ENCODE measurements at places on chromosomes 11 and 22.

- DNase-seq = no peak
Observed at GRCh38 chr11:77876045-77876444, 55.1 kb downstream of the AAMDC start.

GRCh38 chr11:81365496-81365895 lies 1368.2 kb downstream of the FAM181B start:
- no peak for DNase-seq

GRCh38 chr11:119483341-119483880 lies 60.4 kb upstream of the THY1 start:
- no peak for DNase-seq

DNA sequence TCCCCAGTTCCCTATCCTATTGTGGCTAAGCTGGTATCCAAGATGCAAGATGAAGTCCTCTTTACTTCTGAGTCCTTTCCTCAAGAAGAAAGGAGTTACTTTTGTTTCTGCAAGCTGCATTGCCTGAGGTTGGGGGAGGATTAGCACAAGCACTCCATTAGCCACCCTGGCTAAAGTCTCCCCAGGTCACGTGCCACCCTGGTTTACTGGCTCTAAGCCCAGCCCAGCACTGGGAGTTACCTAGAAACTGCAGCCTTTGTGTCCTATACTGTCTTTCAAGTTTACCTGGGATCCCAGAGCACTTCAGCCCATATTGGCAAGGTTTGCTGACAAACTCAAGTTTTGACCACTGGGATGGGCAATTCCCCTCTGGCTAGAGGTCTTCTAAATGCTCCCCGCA lies 78.4 kb upstream of the DBX1 start:
- no peak for DNase-seq

DNA sequence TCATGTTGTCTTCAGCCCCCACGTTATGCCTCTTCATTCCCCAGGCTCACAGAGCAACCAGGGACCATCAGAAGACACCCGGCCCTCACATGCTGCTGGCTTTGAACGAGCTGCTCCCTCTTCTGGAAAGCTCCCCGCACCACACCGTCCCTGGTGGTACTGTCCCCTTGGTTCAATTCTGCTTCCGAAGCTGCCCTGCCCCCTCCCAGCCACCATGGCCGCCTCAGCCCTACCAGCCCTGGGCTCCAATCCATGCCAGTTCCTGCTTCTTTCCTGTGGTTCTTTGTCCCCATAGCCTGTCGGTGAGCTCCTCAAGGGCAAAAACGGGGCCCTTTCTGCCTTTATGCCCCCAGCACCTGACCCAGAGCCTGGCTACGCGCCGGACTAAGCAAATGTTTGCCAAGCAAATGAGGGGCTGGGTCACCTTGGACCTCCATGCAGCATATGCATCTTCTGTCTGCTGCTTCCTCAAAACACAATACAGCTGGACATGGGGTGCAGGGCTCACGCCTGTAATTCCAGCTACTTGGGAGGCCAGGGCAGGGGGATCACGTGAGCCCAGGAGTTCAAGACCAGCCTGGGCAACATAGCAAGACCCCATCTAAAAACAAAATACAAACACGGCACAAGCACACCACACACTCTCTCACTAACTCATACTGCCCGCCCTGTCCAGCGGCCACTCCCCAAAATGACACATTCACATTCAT lies 21.3 kb downstream of the TNKS1BP1 start:
- no peak for DNase-seq

GRCh38 chr11:109698237-109698636 lies 276.2 kb downstream of the C11orf87 start:
- DNase-seq = no peak

- peak; percentile 91 for DNase-seq
Observed at GRCh38 chr11:119316729-119317591, at the start of gene MCAM. Gene MCAM, minus strand, starts transcription at chr11:119317130. Its CDS starts 29 bp downstream, at chr11:119317101.

DNA sequence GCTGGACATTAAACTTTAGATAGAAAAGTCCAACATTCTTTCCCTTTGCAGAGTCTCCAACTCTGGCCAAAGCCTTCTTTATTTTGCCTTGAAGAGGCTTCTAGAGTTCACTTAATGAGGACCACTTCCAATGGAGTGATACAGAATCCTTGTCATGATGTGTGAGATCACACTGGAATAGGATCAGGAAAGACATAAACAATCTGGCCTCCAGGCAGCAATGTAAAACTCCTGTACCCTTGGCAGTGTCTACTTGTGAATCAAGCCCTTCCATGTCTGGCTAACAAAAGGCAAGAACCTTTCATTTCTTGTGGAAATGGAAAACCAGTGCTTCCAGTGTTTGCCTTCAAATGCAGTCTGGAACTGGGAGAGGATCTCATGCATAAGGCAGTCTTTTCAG lies 56.5 kb upstream of the FIBIN start:
- no peak for DNase-seq

DNA sequence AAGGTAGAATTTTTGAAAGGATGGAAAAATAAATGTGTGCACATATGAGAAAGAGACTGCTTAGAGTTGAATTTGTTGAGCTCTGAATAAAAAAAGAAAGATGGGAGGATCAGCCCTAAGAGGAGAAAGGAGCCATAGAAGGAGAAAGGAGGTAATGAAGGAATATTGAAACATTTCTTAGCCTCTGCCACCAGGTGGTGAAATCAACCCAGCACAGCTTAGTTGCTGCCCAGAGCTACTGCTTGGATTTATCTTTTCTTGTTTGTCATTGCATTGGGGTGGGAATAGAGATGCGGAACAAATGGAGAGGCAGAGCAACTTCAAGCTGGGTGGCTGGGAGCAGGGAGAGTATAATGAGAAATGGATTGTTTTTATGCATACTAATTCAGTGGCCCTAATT lies 80.4 kb downstream of the SERGEF start:
- no peak for DNase-seq

GRCh38 chr11:94524341-94524740 lies 12.1 kb downstream of the C11orf97 start:
- no peak for DNase-seq

DNA sequence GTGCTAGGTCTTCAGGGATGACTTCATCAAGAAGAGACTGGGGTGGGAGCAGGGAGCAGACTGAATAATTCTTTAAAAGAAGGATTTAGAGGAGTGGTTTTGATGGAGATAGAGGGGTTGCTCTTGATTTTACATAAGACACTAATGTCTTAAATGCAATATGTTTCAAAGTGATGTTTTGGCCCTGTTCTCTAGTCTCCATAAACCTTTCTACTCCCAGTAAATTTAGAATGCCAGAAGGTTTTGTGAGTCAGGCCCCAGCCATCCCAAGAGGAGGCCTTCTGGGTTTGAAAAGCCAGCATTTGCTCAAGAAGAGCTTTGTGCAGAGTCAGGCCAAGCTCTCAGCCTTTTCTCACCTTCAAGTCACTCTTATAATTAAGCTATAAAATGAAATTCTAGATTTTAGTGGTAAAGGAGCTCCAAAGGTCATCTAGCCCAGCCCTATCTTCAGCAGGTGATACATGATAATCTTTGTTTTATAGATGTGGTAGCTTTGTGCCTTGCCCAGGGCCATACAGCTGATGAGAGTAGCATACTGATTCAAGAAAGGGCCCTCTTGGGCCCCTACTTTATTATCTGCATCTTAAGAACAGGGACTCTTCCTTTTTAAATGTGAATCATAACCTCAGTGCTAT lies 122.8 kb upstream of the MTNR1B start:
- no peak for DNase-seq

DNA sequence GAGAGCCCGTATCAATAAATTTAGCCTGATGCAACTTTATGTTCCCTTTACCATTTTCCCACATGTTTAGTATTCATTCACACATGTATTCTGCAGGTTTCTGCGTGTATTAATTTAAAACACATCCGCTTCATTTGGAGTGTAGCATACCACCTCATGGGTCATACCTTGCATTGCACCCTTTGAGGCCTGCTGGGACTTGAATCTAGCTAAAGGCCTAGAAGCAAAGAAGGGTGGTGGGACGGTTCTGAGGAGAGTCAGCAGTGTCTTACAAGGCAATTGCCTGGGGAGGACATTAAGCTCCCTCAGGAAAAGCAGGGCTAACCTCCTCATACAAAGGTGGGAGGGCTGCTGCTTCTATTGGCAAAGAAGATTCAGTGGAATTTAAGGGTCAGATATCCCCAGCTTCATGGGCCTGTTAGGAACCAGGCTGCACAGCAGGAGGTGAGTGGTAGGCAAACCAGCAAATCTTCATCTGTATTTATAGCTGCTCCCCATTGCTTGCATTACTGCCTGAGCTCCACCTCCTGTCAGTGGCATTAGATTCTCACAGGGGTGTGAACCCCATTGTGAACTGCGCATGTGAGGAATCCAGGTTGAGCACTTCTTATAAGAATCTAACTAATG lies 15.9 kb upstream of the SNX19 start:
- no peak for DNase-seq

GRCh38 chr11:124581817-124582216 lies 12.0 kb downstream of the OR8A1 start:
- DNase-seq = no peak

- DNase-seq = no peak
Observed at GRCh38 chr11:15507592-15507991, 392.9 kb downstream of the INSC start.

DNA sequence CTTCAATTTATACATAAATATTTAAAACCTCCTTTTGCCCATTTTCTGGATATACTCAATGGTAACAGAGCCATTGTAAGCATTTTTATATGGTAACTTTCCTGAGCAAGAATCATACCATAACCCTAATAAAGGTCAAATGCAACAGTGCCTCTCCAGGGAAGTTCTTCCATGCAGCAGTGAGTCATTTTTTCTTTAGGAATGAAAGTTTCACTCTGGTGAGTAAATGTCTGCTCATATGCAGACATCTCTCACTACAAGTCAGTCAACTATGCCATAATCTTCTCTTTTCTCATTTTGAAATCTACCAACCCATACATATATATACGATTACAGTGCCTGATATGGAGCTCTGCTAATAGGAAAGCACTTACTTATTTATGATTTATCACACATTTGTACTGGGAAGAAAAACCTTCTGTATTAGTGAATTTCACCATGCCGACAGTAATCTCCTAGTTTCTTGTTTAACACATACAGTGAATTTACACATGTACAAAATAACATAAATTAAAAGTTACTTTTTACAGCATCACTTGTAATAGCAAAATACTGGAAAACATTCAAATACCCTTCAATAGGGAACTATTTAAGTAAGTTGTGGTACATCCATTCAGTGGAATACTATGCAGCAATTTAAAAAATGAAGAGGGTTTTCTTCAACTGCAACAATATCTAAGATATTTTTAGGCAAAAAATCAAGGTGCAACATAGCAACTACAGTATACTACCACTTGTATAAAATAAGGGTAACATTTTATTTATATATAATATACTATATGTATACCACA lies 16.0 kb downstream of the STK33 start:
- no peak for DNase-seq

DNA sequence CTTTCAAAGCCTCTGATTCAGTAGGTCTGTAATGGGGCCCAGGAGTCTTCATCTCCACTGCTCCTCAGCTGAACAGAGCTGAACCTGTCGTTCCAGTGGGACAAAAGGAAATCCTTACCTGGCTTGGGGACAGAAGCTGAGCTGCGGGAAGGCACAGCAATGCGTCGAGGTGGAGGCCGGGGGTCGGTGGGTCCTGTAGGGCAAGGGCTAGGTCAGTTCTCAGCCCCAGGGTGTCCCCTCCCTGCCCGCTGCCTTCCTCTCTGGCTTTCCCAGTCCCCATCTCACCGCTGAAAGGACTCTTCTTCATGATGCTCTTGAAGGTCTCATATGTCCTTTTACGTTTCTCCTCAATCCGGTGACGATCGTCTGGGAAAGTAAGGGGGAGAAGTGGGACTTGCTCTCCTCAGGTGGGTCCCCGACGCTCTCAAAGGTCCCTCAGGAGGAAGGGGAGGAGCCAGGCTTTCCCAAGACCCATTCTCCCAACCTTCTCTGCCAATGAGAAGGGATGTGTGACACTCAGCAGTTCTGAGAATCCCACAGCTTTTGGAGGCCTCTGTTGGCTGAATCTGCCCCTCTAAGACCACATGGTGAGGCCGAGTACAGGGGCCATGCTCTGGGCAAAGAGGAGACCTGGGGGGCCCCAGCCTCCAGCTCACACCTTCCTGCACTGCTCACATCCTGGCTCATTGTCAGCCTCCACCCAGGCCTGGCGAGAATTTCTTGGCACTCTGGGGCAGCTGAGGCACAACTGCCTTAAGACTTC lies 7.0 kb downstream of the RELA start:
- no peak for DNase-seq

DNA sequence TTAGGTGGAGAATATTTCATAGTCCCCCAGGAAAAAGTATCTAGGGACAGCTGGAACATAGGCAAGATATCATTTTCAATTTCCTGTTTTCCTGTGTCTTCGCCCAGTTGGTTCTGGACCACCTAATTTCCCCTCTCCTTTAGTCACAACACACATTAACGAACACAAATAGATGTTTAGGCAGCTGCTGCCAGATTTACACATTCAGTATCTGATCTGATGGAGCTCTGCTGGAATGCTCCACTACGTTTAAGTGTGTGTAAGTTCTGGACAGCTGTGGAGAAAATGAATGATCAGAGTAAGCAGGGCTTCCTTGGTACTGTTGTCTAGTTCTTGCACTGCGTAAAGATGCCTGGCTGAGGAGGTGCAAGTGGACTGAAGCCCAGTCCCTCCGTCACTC lies 36.1 kb upstream of the CLPB start:
- DNase-seq = no peak

- peak; percentile 62 for DNase-seq
Observed at GRCh38 chr22:27800250-27801201, 1.0 kb downstream of the MN1 start.

Data from ascending aorta (tissue), 2 donors.